RWPE1 (cell line): ENCODE measurements at places on chromosomes 13 and 19.

DNA sequence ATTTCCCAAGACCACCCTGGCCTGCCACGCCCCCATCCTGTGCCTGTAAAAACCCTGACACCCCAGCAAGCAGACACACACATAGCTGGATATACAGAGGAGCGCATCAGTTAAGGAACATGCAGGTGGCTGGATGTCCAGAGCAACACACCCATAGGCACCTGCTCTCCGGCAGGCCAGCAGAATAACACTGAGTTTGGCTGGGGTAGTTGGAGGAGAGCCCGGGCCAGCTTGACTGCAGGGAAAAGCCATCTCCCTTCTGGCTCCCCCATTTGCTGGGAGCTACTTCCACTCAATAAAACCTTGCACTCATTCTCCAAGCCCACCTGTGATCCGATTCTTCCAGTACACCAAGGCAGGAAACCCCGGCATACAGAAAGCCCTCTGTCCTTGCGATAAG is 8.9 kb downstream of the RASL11A start:
- no peak for DNase-seq

- no peak for DNase-seq
Measured at GRCh38 chr19:58482372-58482771, 6.2 kb downstream of the ZNF446 start.

DNA sequence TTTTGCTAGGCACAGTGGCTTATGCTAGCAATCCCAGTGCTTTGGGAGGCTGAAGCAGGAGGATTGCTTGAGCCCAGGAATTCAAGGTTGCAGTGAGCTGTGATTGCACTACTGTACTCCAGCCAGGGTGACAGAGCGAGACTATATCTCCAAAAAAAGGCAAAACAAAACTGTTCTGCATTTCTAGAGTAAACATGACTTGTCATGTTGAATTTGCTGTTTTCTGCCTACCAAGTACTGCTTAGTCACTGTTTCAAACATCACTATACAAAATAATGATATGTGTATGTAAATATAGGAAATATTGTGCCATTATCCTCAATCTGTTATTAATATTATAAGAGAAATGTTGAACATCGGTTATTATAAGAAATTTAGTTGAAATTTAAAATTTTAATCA is 9.2 kb downstream of the RFC3 start:
- no peak for DNase-seq

- DNase-seq: peak; percentile 20
Measured at GRCh38 chr13:29991343-29991742, 140.9 kb upstream of the UBL3 start.

- DNase-seq: no peak
Measured at GRCh38 chr13:76764429-76764828, 121.8 kb downstream of the KCTD12 start.

GRCh38 chr19:1860042-1860775 is 3.2 kb downstream of the KLF16 start:
- no peak for DNase-seq

GRCh38 chr13:75368167-75368566 is 113.8 kb downstream of the TBC1D4 start:
- no peak for DNase-seq
